ENCODE measurements at places on chromosomes 7 and 10. TPM values are rescaled to one million over a fixed set of nuclear protein-coding genes. Genes with fewer than 3 reads are reported as not detected.

- DNase-seq = no peak
Observed at GRCh38 chr7:14739168-14739840, 163.2 kb downstream of the DGKB start.

DNA sequence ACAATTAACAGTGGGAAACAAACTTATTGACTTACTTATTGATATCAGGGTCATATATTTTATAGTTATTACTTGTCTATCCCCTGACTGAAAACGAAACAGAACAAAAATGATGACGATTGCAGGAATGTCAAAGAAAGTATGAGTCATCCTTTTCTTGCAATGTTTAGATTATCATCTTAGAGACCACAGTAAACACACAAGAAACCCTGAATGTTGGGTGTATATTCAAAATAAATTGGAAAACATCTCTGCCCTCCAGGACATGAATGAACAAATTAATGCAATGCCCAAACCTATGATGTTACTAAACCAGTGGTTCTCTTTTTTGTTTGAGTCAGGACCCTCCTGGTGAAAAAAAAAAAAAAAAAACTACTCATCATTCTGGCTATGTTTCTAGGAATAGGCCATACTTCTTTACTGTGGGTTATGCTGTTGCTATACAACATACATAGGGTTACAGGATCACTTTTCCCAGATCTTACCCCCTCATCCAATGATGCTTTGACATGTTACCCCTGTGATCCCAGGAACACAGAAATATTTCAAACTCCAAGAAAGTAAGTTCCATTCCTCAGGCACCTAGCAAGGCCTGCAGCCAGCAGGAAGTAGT lies 623.4 kb upstream of the IGFBP3 start:
- DNase-seq = no peak

DNA sequence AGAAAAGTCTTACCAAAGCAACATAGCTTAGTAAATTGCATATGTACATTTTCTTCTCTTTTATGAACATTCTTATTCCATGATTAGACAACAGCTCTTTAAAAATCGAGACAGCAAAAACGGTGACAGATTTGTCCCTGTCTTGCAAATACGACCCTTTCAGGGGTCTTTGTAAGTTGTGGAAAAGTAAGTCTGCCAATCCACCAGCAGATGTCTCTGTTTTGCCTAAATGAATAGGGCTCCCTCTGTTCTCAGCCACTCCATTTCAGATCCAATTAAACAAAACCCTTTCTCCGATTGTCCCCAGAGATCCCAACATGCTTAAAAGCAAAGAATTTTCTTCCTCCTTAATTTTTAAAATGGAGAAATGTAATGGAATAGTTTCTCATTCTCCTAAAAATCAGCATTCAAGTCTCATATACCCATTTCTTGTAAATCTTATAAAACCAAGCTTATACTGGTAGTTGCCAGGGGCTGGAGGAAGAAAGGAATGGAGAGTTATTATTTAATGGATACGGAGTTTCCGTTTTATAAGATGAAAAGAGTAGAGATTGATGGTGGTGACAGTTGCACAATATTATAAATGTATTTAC lies 61.0 kb upstream of the NFE2L3 start:
- DNase-seq = peak; percentile 27

- no peak for DNase-seq
Observed at GRCh38 chr7:39509912-39510311, 56.3 kb upstream of the YAE1 start.

DNA sequence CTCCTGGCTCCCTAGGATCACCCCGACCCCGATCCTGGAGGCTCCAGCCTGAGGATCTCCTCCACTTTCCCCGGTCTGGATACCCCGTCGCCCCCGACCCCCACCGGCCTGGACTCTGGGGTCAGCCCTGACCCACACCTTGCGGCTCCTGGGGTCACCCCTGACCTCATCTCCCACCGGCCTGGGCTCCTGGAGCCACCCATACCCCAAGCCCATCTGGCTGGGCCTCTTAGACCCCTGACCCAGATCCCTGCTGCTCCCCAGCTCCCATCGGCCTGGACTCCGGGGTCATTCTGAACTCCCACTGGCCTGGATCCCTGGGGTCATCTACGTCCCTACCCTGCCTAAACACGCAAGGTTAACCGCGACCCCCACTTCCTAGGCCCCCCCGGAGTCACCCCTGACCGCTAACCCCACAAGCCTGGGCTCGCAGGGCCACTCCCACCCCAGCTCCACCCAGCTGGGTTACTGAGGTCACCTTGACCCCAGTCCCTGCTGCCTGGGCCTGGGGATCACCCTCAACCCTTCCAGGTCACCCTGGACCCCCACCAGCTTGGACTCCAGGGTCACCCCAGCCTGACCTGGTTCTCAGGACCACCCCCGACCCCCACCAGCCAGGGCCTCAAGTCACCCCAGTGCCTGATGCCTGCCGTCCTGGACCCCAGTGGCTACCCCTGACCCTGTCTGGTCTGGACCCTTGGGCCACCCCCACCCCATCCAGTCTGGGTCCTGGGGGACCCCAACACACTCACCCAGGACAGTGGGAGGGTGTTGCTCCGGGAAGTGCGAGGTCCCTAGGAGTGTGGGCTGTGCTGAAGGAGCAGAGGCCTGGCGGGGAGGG lies 1.2 kb downstream of the FOXK1 start:
- DNase-seq = peak; percentile 16

The GPER1 gene
- 0.26 TPM for total RNA-seq

GRCh38 chr10:58209669-58210068 lies 58.0 kb downstream of the IPMK start:
- no peak for DNase-seq

DNA sequence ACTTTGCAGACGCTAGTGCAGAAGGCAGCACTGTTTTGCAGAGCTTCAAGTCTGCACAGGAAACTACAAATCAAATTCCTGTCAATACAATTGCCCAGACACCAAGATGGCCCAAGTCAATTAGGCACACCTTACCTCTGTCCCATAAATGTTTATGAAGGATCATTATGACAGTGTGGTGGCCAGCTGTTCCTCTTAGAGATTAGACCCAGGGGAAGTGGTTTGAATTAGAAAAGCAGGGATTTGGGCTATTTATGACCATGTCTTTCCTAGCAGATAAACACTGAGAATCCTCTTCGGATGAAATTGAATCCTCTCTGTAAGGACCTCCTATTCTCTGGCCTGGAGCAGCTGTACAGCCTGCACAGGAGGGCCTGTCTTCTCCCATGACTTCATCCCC lies 9.9 kb upstream of the NEUROG3 start:
- no peak for DNase-seq

The TMEM196 gene
- not detected for total RNA-seq

The HOXA5 gene
- total RNA-seq = 8.3 TPM

The GIMAP1 gene
- total RNA-seq = not detected

DNA sequence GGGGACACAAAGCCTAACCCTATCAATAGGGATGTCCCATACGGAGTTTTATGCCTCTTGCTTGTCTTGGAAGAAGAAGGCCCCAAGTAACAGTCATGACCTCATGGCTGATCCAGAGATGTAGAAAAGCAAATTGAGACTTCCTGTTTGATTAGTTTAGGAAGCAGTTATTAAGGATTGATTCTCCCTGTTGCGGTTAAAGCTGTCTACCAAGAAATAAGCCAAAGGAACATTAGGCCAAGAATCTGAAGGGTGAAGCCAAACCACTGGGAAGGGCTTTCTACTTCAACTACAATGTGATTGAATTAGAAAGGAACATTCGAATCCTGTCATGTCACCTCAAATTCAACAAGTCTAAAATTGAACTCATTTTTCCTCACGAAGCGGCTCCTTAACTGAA lies 60.5 kb upstream of the AGBL3 start:
- DNase-seq = no peak

DNA sequence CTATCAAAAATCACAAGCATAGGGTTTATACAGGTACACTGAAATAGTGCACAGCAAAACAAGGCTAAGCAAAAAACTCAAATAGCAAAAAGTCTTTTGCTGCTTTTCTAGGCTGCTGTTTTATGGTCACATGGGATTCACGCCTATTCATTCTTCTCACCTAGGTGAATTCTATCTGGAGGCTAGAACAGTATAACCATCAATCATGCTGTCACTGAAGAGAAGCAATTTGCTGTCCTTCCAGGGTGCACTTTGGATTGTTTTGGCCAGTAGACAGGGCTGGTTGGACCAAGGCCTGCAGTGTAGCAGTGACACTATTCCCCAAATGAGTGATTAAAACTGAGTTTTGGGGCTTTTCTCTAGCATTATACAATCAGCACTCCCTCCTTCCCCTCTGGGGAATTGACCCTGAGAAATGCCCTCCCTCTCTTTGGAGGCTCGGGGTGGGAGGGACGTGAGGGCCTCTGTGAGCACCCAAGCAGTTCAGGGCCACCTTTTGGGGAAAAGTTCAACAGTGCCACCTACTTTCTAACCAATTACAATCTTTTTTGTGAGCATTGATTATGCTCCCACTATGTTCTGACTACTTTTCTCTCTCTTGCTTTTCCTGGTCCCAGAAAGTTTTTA lies 16.2 kb upstream of the SND1 start:
- no peak for DNase-seq

GRCh38 chr10:9508606-9509005 lies 1454.1 kb downstream of the GATA3 start:
- no peak for DNase-seq

DNA sequence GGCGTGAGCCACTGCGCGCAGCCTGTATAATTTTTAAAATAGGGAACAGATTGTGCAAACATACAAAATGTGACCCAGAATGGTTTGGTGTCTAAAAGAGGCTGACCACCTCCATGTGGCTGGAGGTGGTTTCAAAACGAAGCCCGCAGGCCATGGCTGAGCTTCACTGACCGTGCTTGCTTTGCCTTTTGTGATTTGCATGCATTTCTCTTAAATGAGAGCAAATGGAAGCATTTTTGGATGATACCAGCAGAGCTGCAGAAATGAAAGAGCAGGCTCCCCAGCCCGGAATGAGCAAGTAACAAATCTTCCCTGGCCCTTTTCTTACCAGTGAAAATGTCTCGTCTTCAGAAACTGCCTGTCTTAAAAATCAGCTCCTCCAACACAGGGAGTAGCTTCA lies 239.9 kb downstream of the CAMK1D start:
- no peak for DNase-seq

DNA sequence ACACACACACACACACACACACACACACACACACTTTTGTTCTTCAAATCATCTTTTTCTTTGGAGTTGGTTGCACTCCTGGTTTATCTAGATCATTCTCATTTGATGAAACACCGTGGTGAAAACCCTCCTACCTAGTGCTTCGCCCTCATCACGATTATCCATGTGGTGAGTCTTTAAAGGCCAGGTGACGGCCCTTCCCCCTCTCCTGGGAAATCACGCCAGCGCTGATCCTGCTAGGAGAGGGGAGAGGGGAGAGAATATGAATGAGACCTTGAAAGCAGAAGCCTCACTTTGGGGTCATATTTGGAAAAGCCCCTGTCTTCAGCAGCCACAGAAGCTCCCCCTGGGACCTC lies 103.9 kb upstream of the LRRC4 start:
- no peak for DNase-seq

DNA sequence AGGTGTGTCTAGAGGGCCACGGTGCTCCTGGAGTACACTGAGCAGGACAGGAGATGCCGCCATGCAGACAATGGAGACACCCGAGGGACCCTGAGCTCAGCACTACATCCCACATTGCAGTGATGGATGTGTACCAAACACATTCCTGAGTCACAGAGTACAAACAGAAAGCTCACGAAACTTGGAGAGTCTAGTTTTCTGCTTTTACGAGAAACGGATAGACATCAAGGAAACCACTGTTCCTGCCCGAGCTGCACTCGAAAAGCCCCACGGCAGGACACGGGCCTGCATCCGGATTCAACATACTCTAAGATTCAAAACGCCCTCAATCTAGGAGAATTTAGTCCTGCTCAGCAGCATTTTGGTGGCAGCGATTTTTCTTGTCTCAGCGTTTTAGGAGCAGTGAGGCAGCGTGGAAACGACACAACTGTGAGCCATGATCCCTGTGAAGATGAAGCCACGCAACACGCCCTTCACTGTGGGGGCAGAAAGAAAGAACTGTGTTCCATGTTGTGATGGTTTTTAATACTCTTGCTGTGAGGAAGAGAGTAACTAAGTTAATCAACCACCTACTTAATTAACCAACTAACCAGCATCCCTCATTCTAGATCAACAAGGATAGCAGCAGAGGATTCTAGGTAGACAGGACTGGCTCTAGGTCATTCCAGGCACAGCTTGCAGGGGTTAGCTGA lies 3.2 kb downstream of the TNS3 start:
- no peak for DNase-seq

The ZNF488 gene
- 2.1 TPM for total RNA-seq

The OPALIN gene
- total RNA-seq = not detected

GRCh38 chr10:76970711-76971519 lies 666.7 kb downstream of the KCNMA1 start:
- DNase-seq = no peak

DNA sequence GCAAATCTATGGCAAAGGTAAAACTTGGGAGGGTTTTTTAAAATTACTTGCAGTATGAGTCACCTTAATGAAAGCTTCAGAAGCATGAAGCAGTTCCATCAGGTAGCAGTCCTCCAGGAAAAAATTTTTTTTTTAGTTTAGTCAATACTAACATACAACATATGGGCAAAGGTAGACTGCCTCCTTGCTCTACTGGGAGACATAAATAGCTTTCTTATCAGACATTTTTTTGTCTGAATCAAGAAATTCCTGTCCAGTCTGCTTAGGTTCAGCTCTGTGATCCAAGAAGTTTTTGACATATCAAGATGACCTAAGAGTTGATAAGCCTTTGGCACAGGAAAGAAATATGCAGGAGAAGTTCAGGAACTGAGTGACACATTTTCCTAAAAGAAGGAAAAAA lies 171.5 kb upstream of the TCF7L2 start:
- DNase-seq = no peak

DNA sequence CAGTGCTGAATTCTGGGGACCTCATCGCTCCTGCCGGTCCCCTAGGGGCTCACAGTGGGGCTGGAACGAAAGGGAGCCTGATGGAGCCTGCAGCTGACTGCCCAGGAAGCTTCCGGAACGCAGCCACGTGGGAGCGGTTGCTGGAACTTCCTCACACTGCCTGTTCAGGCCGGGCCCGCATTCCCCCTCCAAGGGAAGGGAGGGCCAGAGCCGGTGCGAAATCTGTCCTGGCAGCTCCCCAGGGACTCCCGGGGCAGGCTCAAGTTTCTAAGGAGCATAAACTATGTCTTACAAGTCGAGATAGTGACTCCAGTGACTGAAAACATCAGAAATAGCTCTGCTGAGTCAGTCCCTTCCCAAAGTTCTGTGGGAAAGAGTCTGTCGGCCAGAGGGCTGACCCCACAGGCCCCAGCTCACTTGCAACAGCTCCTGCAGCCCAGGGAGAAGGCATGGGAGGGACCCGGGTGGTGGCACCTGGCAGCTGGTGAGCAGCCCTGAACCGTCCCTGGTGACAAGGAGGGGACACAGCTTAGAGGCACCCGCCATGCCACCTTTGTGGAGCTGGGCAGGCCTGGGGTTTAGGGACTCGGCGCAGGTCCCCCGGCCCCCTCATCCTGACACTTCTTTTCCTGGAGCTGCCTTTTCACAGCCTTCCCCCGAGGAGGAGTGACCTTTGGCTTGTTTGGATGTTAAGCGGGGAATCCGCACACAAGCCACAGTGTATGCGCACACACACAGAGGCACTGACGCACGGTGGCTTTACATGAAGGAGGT lies 47.6 kb downstream of the PDGFA start:
- DNase-seq = peak; percentile 1

The NUP42 gene
- total RNA-seq = 62.8 TPM

The SLC13A1 gene
- not detected for total RNA-seq

The ASB15 gene
- total RNA-seq = not detected

Measured in Calu3 (cell line).